ENCODE measurements at places on chromosomes 2 and 18.

- no peak for DNase-seq
These were observed 129.7 kb upstream of the CAPN13 start for GRCh38 chr2:30936977-30937376.

GRCh38 chr2:64192125-64192479, 47.9 kb upstream of the PELI1 start:
- DNase-seq = no peak

DNA sequence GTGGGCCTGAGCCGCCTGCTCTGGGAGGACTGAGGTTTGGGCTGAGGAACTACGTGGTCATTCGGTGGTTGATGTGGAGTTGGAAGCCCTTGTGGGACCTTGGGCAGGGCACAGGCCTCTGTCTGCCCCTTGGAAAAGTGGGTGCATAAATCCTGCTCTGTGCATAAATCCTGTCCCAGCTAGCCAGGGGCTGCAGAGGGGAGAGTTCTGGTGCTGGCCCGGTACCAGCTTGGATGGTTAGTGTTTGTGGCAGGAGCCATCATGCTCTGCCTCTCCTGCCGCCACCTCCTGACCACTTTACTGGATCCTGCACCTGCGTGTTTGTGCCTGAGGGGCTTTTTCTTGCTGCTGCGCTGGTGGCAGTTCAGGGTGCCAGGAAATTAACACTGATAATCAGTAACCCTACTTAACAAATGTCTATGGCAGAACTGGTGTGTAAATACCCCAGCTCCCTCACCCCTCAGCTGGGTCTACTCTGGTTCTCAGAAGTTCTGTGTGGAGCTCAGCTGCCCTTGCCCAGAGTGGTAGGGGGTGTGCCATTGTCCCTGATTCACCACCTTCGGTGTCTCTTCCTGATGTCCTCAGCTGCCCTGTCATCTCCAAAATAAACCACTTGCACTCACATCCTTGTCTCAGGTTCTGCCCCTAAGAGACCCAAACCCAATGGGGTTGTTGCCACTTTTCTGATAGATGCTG, 156.8 kb downstream of the GLI2 start:
- DNase-seq = no peak

GRCh38 chr18:13455471-13455870, 236.9 kb downstream of the LDLRAD4 start:
- DNase-seq = no peak

- DNase-seq = no peak
These were observed 369.1 kb downstream of the SETBP1 start for GRCh38 chr18:45049578-45050319.

GRCh38 chr2:206989311-206989710, 50.0 kb downstream of the CPO start:
- no peak for DNase-seq

GRCh38 chr2:241815477-241816430, 6.8 kb downstream of the NEU4 start:
- DNase-seq = no peak

- DNase-seq = no peak
These were observed 62.0 kb downstream of the LTBP1 start for GRCh38 chr2:33008716-33009115.
